PC-9 (cell line): ENCODE measurements at places on chromosomes 12 and 14. TPM values are rescaled to one million over a fixed set of nuclear protein-coding genes. Genes with fewer than 3 reads are reported as not detected.

- H3K4me1 ChIP-seq, result no peaks in the 10 kb centered on the region
- no peak for DNase-seq
- H3K4me3 ChIP-seq, result no peak overlapping the region
- H3K36me3 ChIP-seq, result no peaks in the 10 kb centered on the region
- H3K27me3 ChIP-seq, result peaks cover 98% of the 10 kb centered on the region
- no peak overlapping the region for H3K27ac ChIP-seq
Measured at GRCh38 chr12:54527631-54527929, 21.8 kb upstream of the PDE1B start.

RPS6KL1 gene
- total RNA-seq, result 3.4 and 4.2 TPM in 2 replicates

- no peaks in the 10 kb centered on the region for H3K36me3 ChIP-seq
- no peaks in the 10 kb centered on the region for H3K27me3 ChIP-seq
- no peak overlapping the region for H3K4me3 ChIP-seq
- peak overlapping the region; percentile 14; the same call in 1 of the 2 replicates for H3K27ac ChIP-seq
- peaks cover 26% of the 10 kb centered on the region for H3K4me1 ChIP-seq
- DNase-seq, result peak; percentile 14
Measured at GRCh38 chr12:54373649-54374561, 9.6 kb upstream of the GPR84 start.

GRCh38 chr12:15868186-15868585 lies 14.0 kb upstream of the STRAP start:
- H3K4me3 ChIP-seq, result no peak overlapping the region
- no peaks in the 10 kb centered on the region for H3K36me3 ChIP-seq
- no peaks in the 10 kb centered on the region for H3K4me1 ChIP-seq
- H3K27me3 ChIP-seq, result no peaks in the 10 kb centered on the region

SMCO3 gene
- total RNA-seq, result not detected in 2 replicates

SUDS3 gene
- total RNA-seq, result 50.7 and 64.8 TPM in 2 replicates

PAPLN gene
- total RNA-seq, result 0.15 TPM in 1 of 2 replicates, not detected in the other

NFATC4 gene
- total RNA-seq, result 48.3 and 76.3 TPM in 2 replicates

DNA sequence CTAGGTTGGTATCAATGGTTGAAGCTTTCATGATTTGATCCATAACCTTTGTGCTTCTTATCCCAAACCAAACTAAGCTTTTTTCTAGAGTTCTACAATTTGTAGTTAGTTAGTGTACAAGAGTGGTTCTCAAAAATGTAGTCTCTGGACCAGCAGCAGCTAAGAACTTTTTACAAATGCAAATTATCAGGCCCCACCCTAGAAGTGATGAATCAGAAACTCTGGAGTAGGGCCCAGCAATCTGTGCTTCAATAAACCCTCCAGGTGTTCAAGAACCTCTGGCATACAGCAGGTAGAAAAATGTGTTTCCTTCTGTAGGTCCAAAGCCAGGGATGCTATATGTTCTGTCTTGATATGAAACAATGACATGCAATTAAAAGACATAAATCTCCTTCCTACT lies 26.1 kb upstream of the ACTR6 start:
- no peak for DNase-seq
- H3K36me3 ChIP-seq, result no peaks in the 10 kb centered on the region; the same call in 1 of the 2 replicates
- H3K27me3 ChIP-seq, result no peaks in the 10 kb centered on the region
- H3K4me3 ChIP-seq, result no peak overlapping the region
- H3K27ac ChIP-seq, result no peak overlapping the region
- no peaks in the 10 kb centered on the region for H3K4me1 ChIP-seq

PCK2 gene
- 77.4 and 113 TPM in 2 replicates for total RNA-seq

CCDC175 gene
- not detected in 2 replicates for total RNA-seq

CLEC4E gene
- total RNA-seq, result not detected in 2 replicates

DNA sequence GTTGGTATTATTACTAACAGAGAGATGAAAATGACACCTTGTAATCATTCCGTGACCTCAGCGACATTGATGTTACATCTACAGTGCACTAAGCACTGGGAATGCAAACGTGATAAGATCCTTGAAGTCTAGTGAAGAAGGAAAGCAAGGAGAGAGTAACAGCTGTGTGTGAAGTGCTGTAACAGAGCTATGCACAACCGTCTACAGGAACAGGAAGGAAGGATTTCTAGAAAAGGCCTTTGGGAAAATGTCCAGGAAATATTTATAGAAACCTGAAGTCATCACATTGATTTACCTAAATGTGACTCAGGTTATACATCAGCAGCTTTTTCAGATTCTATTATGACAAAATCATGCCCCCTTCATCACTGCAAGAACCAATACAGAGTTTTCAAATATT lies 304.2 kb upstream of the AMIGO2 start:
- no peaks in the 10 kb centered on the region for H3K36me3 ChIP-seq
- H3K4me1 ChIP-seq, result peaks cover 7% of the 10 kb centered on the region
- H3K27ac ChIP-seq, result no peak overlapping the region
- DNase-seq, result no peak
- H3K4me3 ChIP-seq, result no peak overlapping the region

GRCh38 chr12:17640615-17641014 lies 449.4 kb downstream of the RERGL start:
- no peaks in the 10 kb centered on the region for H3K4me1 ChIP-seq
- no peaks in the 10 kb centered on the region for H3K36me3 ChIP-seq
- no peak overlapping the region for H3K4me3 ChIP-seq
- DNase-seq, result no peak
- H3K27me3 ChIP-seq, result no peaks in the 10 kb centered on the region

- no peaks in the 10 kb centered on the region for H3K27me3 ChIP-seq
- H3K4me1 ChIP-seq, result no peaks in the 10 kb centered on the region
- H3K27ac ChIP-seq, result no peak overlapping the region
Measured at GRCh38 chr14:65849558-65849957, 437.0 kb downstream of the FUT8 start.

C14orf180 gene
- total RNA-seq, result not detected in 2 replicates

DNA sequence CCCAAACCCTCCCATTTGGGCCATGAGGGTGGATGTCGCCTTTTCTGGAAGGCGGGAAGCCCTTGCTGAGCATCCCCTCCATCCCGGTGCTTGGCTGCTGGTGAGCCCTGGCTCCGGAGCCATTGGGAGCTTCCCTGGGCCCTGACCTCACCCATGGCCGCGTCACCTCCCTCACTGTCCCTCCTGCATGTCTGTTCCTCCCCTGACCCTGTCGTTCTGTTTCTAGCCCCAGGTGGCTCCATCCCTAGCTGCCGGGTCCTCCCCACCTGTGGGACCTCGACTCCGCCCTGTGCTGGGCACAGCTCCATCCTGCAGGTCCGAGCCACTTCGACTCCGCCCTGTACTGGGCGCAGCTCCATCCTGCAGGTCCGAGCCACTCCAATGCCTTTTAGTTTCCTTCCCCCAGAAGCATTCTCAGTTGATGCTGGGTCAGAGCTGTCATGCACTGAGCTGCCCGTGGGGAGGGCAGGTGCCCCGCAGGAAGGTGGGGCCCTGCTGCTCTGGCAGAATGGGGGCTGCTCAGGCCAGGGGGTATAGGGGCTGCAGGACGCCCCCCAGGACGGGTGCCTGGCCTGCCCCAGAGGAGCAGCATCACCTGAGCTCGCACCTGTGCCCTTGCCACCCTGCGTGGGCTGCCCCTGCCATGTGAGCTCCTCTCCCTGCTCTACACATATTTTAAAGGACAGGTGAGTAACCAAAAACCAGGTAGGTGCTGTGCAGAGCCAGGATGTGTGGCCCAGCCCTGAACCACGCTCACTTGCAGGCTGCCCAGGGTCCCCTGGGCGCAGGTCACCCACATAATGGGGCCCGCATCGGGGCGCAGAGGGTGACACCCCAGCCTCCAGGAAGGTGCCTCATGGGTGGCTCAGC lies 19.0 kb downstream of the NOC4L start:
- H3K4me3 ChIP-seq, result no peak overlapping the region
- no peak for DNase-seq
- no peaks in the 10 kb centered on the region for H3K27me3 ChIP-seq

- H3K27ac ChIP-seq, result no peak overlapping the region
- H3K36me3 ChIP-seq, result no peaks in the 10 kb centered on the region
- H3K27me3 ChIP-seq, result no peaks in the 10 kb centered on the region
- H3K4me1 ChIP-seq, result no peaks in the 10 kb centered on the region
- no peak for DNase-seq
- no peak overlapping the region for H3K4me3 ChIP-seq
Measured at GRCh38 chr12:39883411-39883810, 222.5 kb downstream of the SLC2A13 start.

DNA sequence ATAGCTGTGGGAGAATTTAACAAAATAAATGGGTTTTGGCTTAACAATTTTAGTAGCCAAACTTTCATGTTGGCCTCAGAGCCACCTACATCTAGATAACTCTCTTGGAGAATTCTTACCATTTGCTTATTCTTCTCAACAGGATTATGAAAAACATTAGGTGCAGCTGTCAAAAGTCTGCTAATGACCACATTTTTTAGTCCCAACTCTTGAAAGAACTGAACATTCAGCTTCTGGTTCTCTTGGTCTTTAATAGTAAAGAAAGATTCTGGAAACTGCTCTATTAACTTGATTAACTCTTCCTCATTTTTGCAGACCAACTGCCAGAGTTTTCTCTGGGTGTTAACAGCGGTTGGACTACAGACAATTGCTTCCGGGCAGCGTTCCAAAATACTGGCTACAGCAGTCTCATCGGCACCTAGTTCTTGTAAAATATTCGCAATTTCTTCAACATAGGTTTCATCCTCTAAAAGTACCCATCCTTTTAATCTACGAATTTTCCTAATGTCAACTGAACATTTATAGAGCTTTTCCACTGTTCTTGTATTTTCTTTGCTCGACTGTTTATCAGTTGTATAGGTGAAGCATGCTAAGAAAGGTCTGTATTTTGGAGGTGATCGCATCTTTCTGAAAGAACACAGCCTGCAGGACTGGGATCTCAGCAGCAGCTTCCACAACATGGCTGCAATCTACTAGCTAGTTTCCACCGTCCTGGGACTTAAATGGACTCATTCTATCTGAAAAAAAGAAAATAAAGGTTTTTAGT lies 8.7 kb downstream of the MTERF2 start:
- H3K36me3 ChIP-seq, result no peaks in the 10 kb centered on the region
- no peak overlapping the region for H3K27ac ChIP-seq
- no peak overlapping the region for H3K4me3 ChIP-seq
- no peaks in the 10 kb centered on the region for H3K27me3 ChIP-seq
- H3K4me1 ChIP-seq, result peaks cover 13% of the 10 kb centered on the region

- H3K4me3 ChIP-seq, result no peak overlapping the region
- no peaks in the 10 kb centered on the region for H3K36me3 ChIP-seq
- DNase-seq, result no peak
Measured at GRCh38 chr12:19964549-19964948, 403.8 kb upstream of the PDE3A start.

DNA sequence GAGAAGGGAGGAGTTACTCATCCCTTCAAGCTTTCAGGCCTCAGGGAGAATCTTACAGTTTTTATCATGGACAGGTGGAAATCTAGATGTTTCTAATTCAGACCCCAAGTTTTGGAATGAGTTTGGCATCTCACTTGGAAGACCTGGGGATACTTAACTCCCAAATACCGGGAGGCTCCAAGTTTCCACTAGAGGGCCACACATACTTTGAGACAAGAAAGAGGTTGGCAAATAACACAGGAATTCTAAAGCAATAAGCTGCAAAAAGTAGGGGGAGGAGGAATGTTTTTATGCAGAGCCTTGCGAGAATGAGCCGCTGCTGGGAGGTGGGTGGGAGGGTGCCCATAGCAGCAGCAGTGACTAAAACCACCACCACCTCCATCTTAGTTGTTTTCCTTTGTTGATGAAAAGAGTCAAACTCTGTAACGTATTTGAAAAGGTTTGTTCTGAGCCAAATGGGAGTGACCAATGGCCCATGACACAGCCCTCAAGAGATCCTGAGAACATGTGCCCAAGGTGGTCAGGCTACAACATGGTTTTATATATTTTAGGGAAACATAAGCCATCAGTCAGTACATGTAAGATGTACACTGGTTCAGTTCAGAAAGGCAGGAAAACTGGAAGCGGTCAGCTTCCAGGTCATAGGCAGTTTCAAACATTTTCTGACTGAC lies 34.2 kb upstream of the RNASE1 start:
- no peaks in the 10 kb centered on the region for H3K4me1 ChIP-seq
- no peak for DNase-seq
- H3K27me3 ChIP-seq, result no peaks in the 10 kb centered on the region
- no peaks in the 10 kb centered on the region for H3K36me3 ChIP-seq

DNA sequence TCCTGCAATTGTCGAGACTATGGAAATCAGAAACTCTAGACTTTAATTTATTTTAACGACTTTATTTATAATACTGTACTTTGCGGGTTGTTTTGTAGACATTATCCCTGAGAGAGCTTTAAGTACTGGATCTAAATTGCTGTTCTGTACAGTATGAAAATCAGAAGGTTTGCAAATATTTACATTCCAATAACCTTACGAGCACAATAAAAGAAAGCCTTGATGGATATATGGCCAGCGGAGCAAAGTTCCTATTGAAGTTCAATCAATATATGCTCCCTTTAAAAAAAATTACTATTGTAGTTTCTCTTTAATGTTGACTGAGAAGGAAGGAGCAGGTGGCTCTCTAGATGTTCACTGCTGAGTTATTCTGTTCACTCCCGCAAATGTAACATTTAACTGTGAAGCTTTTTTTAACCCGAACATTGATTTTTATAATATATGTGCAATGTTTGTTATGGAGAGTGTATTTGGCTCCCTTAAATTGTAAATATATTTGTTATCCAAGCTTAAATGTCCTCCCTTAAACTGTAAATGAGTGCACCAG lies 235.3 kb downstream of the PLCZ1 start:
- no peak for DNase-seq
- no peaks in the 10 kb centered on the region for H3K27me3 ChIP-seq
- no peaks in the 10 kb centered on the region for H3K36me3 ChIP-seq

DNA sequence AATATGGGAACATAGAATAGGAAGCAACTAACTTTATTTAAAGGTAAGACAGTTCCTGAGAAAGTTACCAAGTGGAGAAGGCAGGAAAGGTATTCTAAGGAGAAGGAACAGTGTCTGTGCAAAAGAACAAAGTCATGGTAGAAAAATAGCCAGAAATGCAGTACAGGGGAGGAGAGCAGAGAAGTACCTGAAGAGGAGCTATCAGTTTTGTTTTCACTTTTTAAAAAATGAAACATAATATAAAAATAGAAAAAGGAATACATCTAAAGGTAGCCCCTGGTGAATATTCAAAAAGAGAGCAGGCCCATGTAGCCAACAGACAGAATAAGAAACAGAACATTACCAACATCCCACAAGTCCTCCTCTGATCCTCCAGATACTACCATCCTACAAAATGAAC lies 408.7 kb downstream of the ADAMTS20 start:
- H3K27me3 ChIP-seq, result no peaks in the 10 kb centered on the region
- H3K36me3 ChIP-seq, result no peaks in the 10 kb centered on the region
- H3K4me1 ChIP-seq, result no peaks in the 10 kb centered on the region
- H3K27ac ChIP-seq, result no peak overlapping the region
- no peak overlapping the region for H3K4me3 ChIP-seq
- DNase-seq, result no peak

TBX5 gene
- not detected in 2 replicates for total RNA-seq

IFI27L2 gene
- total RNA-seq, result 5.4 and 5.6 TPM in 2 replicates

GRCh38 chr12:27572486-27573255 lies 48.7 kb downstream of the PPFIBP1 start:
- H3K27me3 ChIP-seq, result no peaks in the 10 kb centered on the region
- no peaks in the 10 kb centered on the region for H3K36me3 ChIP-seq
- peak overlapping the region; percentile 74 for H3K27ac ChIP-seq
- H3K4me3 ChIP-seq, result no peak overlapping the region
- DNase-seq, result no peak

KRT75 gene
- not detected in 2 replicates for total RNA-seq
